ENCODE measurements at places on chromosomes 7 and 10. TPM values are rescaled to one million over a fixed set of nuclear protein-coding genes. Genes with fewer than 3 reads are reported as not detected.

Gene LIPA
- total RNA-seq, result 70.7 TPM

- DNase-seq, result no peak
These were observed 170.2 kb downstream of the SKAP2 start for GRCh38 chr7:26694141-26694540.

DNA sequence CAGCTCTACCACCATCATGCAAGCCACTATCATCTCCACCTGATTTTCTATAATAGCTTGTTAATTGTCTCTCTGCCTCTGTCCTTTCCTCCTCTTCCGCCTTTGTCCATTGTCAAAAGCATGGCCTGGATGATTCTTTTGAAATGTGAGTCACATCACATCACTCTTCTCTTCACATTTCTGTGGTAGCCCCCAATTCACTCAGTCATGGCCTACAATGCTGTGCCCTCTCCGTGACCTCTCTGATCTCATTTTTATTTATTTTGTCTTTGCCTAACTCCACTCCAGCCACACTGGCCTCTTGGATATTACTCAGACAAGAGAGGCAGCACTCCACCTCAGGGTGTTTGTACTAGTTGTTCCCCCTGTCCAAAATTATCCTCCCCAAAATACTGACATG lies 4.9 kb upstream of the ABCB4 start:
- no peak for DNase-seq

DNA sequence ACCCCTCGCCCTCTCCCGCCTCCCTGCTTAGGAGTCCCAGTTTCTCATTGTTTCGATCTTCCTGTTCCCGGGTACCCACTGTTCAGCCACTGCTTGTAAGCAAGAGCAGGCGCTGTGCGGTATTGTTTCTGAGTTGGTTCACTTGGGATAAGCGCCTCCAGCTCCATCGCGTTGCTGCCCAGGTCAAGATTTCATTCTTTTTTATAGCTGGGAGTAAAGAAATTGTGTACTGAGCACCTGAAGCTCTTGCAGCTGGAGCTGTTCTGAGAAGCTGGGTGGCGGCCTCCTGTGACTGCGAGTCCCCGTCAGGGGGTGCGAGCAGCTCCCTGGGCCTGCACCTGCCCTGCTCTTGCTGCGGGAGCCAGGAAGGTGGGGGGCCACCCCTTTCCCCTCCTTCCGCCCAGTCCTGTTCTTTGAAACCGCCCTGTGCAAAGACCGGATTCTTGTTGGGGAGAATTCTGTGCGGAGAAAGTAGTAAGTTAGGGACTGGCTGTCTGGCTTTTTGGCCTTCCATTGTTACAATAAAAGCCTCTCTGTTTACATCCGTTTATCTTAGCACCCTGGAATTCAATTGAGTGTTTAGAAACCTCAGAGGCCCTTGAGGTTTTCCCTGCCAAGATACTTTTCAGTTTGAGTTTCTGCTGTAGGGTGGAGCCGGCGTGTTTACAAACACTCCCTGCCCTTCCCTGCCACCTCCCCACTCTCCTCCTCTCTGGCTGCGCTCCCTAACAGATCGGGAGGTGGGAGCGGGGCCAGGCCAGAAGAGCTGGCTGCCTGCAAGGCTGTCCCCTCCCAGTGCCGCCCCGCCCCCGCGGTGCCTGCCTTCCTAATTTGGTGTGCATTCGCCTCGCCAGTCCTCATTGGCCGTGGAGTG lies 30.8 kb upstream of the AP5Z1 start:
- DNase-seq, result peak; percentile 98

GRCh38 chr7:129332254-129333035 lies 101.8 kb upstream of the STRIP2 start:
- DNase-seq, result no peak

Measured in NCI-H460 (cell line).